ENCODE measurements at places on chromosomes 5 and 9. TPM values are rescaled to one million over a fixed set of nuclear protein-coding genes. Genes with fewer than 3 reads are reported as not detected.
A peak's percentile ranks its signal among the peaks of the same experiment; 100 is the strongest.

The GCNT4 gene
- 5.1 TPM for total RNA-seq

The EFNA5 gene
- 0.22 TPM for total RNA-seq

The ANXA6 gene
- 463 TPM for total RNA-seq

The STING1 gene
- 49.2 TPM for total RNA-seq

The EGR1 gene
- 3.2 TPM for total RNA-seq

DNA sequence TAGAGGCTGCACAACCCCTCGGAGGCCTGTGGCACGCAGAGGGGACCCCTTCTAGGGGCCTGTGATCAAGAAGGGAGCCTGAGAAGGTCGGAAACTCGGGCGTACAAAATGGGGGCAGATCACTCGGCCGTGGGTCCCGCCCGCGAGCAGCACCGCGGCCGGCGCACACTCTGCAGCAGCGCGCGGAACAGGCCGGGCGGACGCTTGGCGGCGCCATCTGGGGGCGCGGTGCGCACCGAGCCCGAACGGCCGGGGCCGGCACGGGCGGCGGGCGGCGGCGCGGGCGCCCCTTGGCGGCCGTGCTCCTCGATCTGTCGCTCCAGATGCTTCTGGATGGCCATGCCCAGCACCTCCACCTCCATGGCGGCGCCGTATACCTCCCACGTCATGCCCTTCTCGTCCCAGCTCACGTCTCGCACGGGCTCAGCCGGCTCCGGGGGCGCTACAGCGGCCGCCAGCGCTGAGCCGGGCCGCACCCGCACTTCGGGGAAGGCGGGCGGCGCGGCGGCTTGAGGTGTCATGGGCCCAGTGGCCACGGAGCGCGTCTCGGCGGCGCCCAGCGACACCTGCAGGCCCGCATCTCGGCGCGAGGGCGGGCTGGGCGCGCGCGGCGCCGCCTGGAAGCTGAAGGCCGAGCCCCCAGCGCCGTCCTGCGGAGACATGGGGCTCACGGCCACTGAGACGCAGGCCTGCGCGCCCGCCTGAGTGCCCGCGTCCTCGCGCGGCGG is 13.1 kb downstream of the GPRIN1 start:
- no peaks in the 10 kb centered on the region for H3K4me1 ChIP-seq
- no peak for DNase-seq
- H3K4me3 ChIP-seq: no peak overlapping the region
- H3K36me3 ChIP-seq: peaks cover 9% of the 10 kb centered on the region

DNA sequence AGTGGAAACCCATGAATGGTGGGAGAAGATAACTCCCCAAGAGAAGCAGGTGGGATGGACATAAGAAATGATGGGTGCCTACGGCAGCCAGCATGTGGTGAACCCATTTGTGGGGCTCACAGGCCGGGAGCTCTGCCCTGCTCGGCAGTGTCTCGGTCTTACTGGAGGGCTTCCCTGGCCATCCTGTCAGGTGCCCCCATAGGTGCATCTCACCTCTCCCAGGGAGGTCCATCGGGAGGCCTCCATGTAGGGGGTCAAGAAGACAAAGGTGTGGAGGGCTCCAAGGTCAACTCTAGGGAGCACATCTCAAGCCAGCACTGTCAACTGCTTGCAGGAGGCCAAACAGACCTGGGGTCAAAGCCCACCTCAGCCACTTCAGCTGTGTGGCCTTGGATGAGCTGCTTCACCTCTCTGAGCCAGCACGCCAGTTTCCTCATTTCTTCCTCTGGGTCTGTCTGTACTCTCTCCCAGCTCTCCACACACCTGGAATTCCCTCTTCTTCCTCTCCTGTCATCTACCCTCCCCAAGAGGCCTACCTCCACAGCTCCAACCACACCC is 10.5 kb upstream of the ADGRD2 start:
- H3K27ac ChIP-seq: no peak overlapping the region
- H3K4me3 ChIP-seq: no peak overlapping the region
- no peaks in the 10 kb centered on the region for H3K27me3 ChIP-seq
- H3K4me1 ChIP-seq: no peaks in the 10 kb centered on the region
- DNase-seq: no peak
- H3K36me3 ChIP-seq: no peaks in the 10 kb centered on the region

DNA sequence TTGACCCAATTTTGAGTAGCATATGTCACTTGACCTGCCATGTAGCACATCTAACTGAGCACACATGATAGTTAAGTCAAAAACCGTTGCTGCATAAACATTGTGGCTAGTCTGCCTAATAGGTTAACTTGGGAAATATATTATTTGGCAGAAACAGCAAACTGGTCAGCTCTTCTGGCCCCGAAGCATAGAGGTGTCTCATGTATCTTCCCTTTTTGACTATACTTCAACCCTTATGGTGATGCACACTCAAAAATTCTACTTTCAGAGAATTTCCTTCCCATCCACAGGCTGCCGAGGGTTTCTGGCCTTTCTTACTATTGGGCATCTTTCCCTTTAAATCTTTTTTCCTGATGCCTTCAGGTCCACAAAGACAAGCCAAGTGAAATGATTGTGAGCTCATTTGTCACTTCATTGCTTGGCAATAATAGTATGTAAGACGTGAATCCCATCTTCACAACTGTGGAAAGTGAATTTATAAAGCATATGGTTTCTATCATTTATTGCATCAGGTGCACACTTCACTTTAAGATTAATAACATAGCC is 41.2 kb downstream of the MOCS2 start:
- DNase-seq: no peak
- H3K4me1 ChIP-seq: peaks cover 25% of the 10 kb centered on the region
- H3K36me3 ChIP-seq: 0 out of 2 replicates have a peak, but pooled peaks cover 5% of the 10 kb centered on the region

DNA sequence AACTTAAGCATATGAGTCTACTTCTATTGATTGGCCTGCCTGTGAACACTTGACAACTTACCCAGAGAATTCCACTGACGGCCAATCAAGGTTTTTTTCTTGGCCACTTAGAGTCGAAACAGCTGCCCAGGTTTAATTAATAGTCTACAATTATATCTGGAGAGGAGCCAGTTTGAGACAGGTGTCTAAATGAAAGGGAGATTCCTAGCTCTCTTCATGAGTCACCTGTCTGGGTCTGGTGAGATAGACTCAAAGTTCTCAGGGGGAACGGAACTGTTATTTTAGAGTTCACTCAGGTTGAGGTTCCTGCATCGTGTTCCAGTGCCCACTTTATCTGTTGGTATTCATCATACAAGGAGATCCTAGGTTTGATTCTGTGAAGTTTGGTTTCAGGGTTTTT is 111.0 kb downstream of the CD180 start:
- no peak for DNase-seq
- no peak overlapping the region for H3K27ac ChIP-seq
- H3K4me1 ChIP-seq: peaks cover 5% of the 10 kb centered on the region
- H3K27me3 ChIP-seq: no peaks in the 10 kb centered on the region
- no peak overlapping the region for H3K4me3 ChIP-seq

DNA sequence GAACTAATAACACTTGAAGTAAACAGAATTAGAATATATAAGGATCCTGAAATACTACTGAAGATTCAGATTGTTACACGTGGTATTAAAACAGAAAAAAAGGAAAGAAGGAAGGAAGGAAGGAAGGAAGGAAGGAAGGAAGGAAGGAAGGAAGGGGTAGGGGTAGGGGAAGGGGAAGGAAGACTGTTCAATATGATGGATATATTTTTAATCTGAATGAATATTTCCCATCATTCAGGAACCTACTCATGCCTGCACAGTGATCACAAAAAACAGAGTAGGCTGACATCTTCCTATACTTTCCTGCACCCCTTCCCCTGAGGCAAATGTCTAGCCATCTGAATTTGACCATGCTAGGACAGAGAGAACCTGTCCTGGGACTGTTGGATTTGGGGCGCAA is 133.9 kb downstream of the CTNND2 start:
- H3K4me3 ChIP-seq: no peak overlapping the region
- no peaks in the 10 kb centered on the region for H3K4me1 ChIP-seq
- H3K36me3 ChIP-seq: no peaks in the 10 kb centered on the region
- H3K27ac ChIP-seq: no peak overlapping the region

DNA sequence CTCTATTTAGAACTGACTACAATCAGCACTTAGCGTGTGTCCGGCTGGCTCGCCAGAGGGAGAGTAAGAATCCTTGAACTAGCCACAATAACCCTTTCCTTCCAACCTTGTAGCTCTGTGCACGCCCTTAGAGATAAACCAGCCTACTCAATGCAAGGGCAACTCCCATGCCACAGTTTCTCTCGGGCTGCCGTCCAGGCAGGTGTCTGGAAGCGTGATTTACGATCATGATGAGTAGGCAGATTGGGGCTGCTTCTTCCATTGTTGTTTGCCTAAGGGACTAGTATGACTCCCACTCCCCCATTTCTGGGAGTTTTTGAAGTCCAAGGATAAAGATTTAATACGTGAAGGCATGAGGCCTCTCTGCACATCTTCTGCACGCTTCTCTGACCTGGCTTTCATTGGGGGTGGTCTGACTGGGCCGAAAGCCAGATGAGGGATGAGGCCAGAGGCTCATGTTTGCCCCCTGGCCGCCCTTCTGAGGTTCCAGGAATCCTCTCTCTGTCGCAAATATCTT is 134.0 kb upstream of the MYO10 start:
- H3K4me3 ChIP-seq: no peak overlapping the region
- H3K27me3 ChIP-seq: no peaks in the 10 kb centered on the region

DNA sequence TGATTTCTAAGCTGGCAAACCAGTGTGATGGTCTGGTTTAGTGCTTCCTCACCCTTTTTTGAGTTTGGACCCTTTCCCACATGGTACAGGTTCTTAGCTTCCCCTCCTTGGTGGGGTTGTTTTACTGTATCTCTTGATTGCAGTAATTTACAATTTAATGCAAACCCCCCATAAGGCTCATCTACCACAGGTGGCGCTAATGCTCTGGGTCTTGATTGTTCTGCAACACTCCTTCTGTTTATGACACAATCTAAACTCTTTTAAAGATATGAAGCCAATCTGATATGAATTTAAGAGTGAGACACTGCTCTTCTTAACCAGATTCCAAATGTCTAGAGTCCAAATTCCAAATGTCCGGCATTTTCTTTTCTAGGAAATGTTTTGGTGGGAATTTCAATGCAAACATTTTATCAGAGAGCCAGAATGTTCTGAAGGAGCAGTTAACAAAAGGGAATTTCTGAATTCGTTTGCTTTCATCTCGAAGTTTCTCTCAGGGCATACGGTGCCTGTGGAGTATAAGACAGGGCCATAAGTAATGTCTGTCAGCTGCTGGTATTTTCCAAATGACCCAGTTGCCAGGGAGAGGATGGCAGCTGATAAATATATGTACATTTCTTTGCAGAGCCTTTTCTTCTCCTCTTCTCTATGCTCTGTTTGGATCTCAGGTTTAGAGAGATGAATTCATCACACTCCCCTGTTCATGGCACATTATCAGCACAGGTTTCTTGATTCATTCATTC is 246.8 kb downstream of the ARHGAP26 start:
- no peak overlapping the region for H3K27ac ChIP-seq
- H3K36me3 ChIP-seq: 0 out of 2 replicates have a peak, but pooled peaks cover 3% of the 10 kb centered on the region
- no peaks in the 10 kb centered on the region for H3K27me3 ChIP-seq
- no peaks in the 10 kb centered on the region for H3K4me1 ChIP-seq
- no peak overlapping the region for H3K4me3 ChIP-seq

DNA sequence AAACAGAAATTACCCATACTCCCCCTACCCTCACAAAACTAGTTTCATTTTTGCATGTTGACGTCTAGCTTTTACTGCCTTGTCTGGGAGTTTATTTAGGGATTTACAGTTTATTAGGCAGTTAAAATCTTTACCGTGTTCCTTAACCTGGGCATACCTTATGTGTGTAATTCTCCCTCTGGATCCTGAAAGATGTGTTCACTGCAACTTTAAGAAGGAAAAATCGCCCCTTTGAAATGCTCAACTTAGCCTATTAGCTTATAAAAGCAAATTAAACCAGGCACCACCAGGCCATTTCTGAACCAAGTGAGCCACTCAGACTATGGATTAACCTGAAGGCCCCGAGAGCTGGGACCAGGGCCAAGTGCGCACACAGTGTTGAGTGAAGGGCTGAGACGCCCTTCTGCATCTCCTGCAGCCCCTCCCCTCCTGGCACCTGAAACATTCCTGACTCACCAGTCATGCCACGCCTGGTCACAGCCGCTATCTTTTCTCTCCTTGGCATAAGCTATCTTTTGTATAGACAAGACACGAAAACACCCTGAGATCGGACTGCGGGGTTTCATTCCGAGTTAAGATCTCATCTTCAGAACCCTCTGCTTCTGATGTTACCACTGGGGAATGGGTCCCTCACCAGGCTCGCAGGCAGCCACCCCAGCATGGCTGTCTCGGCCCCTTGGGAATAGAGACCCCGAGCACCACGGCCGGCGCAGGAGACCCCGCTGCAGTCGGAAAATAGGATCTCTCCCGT is 111.9 kb downstream of the ROR2 start:
- H3K27ac ChIP-seq: no peak overlapping the region
- DNase-seq: no peak
- H3K36me3 ChIP-seq: no peaks in the 10 kb centered on the region
- H3K4me3 ChIP-seq: no peak overlapping the region

DNA sequence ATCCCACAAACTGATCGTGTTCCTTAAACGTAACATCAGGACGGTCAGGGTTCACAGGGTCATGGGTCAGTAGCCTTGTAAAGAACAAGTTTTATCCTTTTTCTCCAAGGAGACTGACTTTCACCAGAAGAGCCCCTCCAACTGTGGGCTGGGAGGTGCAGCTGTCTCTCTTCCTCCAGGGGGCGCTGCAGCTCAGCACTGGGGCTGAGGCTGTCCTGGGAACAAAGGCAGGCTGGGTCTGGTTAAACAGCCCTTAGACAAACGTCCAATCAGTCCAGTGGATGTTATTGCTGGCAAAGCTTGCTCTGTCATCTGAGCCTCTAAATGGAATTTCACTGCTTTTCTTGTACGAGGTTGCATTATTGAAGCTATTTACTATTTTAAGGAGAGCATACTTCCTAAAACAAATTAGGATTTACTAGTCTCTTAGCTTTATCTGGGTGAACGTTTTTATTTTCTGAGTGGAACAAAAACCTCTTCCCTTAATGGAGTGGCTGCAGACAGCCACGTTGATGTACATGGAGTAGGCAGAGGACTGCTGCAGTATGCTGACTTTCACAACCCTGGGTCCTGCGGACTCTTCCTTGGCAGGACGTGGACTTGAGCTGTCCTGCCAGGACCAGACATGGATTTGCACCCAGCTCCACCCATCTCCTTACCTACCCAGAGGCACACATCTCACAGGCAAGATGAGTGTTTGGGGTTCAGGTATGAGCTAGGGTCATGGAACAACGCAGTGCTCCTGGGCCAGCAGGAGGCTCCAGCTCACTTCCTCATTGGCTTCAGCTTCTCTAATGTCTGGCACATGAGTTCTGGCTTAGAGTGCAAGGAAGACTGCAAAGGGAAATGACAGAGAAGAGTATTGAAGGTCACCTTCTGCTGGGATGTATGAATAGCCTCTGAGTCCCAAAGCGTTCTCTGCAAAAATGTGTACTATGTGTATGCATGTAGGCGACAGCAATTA is 7.8 kb downstream of the EXOSC2 start:
- peaks cover 93% of the 10 kb centered on the region for H3K36me3 ChIP-seq
- no peaks in the 10 kb centered on the region for H3K27me3 ChIP-seq
- peaks cover 55% of the 10 kb centered on the region for H3K4me1 ChIP-seq
- peak; percentile 60 for DNase-seq
- H3K4me3 ChIP-seq: no peak overlapping the region

GRCh38 chr5:6190838-6191237 is 187.5 kb downstream of the MED10 start:
- H3K27me3 ChIP-seq: no peaks in the 10 kb centered on the region
- H3K36me3 ChIP-seq: no peaks in the 10 kb centered on the region
- no peaks in the 10 kb centered on the region for H3K4me1 ChIP-seq
- H3K4me3 ChIP-seq: no peak overlapping the region
- peak; percentile 32 for DNase-seq

- peaks cover 22% of the 10 kb centered on the region for H3K4me1 ChIP-seq
- H3K27me3 ChIP-seq: no peaks in the 10 kb centered on the region
- no peak for DNase-seq
- H3K36me3 ChIP-seq: 0 out of 2 replicates have a peak, but pooled peaks cover 3% of the 10 kb centered on the region
- no peak overlapping the region for H3K27ac ChIP-seq
- no peak overlapping the region for H3K4me3 ChIP-seq
Observed at GRCh38 chr9:97858393-97858713, 5.3 kb downstream of the FOXE1 start.

- peak overlapping the region; percentile 89 for H3K27ac ChIP-seq
- peak; percentile 57 for DNase-seq
- no peak overlapping the region for H3K4me3 ChIP-seq
Observed at GRCh38 chr5:74141053-74141452, 499.5 kb downstream of the ENC1 start.

Data from SJSA1 (cell line).